Skin of body (tissue), 3 donors: ENCODE measurements at places on chromosomes 2 and 18. TPM values are rescaled to one million over a fixed set of nuclear protein-coding genes. Genes with fewer than 3 reads are reported as not detected.

Gene DSG4
- total RNA-seq, result 12.5 TPM

Gene HOXD13
- not detected for total RNA-seq

Gene PREB
- total RNA-seq, result 19.5 TPM

- DNase-seq, result no peak
Observed at GRCh38 chr18:62332431-62332830, 7.3 kb downstream of the TNFRSF11A start.

- no peak for DNase-seq
Observed at GRCh38 chr2:65279756-65280155, 52.1 kb downstream of the ACTR2 start.

DNA sequence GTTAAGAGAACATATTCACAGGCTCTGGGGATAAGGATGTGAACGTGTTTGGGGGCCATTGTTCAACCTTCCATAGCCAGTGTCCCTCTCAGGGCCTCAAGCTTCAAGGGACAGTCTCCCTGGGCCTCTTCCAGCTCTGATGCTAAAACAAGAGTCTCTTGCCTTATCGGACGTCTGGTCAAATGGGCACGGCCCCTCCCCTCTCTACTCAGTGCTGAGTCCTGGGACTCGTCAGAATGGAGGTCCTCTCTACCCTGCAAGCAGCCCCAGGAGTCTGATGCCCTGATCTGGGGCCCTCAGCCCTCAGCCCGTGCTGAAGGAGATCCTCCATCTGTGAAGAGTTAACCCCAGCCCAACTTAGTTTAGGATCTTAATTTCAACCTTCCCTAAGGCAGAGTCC lies 198.2 kb downstream of the ZFP36L2 start:
- no peak for DNase-seq

DNA sequence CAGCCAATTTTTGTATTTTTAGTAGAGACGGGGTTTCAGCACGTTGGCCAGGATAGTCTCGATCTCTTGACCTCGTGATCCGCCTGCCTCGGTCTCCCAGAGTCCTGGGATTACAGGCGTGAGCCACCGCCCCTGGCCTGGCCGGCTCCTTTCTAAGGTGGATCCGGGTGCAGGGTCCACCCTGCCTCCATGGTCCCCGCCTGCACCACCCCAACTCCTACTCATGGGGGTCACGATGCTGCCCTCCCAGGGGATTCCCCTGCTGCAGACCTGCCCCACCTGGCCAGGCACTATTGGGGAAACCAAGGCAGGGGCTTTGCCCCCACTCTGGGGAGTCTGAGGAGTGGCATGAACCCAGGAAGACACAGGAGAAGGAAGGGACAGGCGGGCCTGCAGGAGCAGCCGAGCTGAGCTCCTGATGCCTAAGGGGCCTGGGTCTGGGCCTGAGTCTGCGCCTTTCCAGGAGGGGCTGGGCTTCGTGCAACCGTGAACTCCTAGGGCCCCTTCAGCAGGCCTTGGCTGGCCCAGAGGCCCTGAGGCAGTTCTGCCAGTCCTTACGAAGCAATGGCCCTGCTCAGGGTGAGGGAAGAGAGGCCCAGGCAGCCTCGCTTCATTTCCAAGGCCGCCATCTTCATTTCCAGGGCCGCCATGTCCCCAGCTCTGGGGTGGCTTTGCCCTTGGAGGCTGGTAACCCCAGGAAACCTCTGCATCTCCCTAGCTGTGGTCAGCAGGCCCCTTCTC lies 67.2 kb upstream of the SMAD7 start:
- no peak for DNase-seq

DNA sequence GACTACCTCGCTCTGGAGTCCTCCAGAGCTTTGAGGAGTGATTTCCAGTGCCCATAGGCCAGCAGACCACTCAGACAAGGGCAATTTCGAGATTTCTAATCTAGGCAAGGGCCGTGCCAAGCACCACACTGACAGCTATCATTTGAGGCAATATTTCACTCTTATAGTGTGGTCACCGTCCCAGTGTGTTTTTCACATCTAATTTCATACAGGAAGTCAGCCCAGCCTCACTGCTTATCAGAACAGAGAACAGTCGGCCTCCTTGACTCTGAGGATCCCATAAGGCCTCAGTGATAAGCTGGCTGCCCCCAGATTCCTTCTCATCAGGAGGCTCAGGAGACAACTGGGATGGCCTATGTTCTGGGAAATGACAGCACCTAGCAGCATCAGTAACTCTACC lies 581 bp downstream of the CAPN14 start:
- DNase-seq, result no peak

GRCh38 chr2:10475811-10476660 lies 27.9 kb upstream of the ODC1 start:
- no peak for DNase-seq
